ENCODE measurements at places on chromosomes 1 and 21.

DNA sequence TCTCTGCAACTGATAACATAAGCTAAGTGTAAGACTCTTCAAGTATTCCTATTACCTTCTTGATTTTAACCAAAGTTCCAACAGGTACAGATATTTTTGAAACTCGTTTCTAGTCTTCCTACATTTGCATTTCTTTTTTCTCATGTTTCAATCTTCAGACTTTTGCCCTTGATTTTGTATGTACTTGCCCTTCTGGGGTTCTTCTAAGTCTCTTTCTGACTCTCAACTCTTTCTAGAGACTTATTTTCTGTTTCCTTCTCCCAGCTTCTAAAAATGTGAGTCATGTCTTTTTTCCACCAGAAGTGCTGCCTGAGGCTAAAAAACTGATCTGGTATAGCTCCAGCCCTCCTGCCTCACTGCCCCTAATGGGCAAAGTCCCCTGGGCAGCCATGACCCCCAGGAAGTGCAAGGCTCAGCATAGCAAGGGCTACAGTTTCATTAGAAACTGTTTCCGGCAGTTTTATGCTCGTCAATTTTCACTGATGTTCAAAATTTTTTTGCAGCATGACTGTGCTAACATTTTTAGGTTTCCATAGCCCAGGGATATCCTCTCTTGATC is 265.9 kb downstream of the SEC16B start:
- no peak for DNase-seq

- DNase-seq, result no peak
Measured at GRCh38 chr1:239719642-239720258, 333.4 kb downstream of the CHRM3 start.

DNA sequence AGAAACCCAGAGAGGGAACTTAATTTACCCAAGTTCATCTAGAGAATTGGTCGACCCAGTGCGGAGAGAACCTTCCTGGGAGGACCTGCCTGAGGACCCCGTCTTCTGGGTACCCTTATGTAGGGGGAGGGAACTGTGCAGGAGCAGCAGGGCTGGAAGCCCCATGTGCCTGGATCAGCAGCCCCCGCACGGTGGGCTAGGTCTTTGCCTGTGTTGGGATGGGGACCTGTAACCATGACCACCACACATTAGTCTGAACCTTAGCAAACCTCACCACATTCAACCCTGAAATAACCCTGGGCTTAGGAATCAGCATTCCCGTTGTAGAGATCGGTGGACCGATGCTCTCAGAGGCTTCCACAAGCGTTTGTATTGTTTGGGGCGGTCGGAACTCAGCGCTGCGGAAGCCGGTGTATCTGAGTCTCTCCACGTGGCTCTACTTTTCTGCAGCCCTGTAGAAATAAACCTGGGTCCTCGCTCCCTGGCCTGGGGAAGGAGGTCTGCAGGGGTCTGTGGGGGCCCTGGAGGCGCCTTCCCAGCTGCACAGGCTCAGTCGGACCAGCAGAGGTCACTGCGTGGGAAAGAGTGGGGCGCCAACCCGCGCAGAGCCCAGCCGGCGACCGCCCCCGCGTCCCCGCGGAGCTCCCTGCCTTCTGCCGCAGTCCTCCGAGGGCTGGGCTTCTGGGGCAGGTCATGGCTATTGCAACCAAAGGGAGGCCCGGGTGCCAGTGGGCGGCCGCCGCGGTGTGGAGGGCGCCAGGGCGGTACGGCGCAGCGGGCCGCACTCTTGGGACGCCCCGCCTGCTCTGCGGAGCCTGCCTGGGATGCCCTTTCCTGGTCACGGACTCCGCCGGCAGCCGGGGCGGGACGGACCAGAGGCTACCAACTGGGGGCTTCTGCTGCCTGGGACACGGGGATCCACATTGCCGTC is 36.2 kb upstream of the KCNA10 start:
- DNase-seq, result no peak

- DNase-seq, result no peak
Measured at GRCh38 chr1:179817056-179817455, 60.5 kb downstream of the TOR1AIP2 start.

GRCh38 chr1:155322953-155323728 is 2.4 kb downstream of the RUSC1 start:
- DNase-seq, result peak; percentile 81

GRCh38 chr1:67532452-67533216 is 102.4 kb upstream of the SERBP1 start:
- DNase-seq, result peak; percentile 52

DNA sequence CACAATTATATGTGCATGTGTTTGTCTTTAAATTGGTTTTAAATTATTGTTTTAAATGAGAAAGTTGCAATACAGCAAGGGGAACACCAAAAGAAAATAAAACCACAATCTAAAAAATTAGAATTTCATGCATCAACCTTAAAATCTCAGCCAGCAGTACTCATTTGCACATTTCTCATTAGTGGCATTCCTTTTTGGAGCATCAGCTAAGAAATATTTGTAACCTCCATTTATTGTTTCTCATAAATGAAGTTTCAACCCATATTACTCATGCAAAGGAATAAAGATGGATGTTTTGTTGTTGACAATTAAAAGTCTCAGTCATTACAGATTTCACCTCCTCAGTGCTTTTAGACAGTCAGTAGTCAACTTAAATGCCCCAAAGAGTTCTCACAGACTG is 160.1 kb downstream of the TBX15 start:
- DNase-seq, result no peak

DNA sequence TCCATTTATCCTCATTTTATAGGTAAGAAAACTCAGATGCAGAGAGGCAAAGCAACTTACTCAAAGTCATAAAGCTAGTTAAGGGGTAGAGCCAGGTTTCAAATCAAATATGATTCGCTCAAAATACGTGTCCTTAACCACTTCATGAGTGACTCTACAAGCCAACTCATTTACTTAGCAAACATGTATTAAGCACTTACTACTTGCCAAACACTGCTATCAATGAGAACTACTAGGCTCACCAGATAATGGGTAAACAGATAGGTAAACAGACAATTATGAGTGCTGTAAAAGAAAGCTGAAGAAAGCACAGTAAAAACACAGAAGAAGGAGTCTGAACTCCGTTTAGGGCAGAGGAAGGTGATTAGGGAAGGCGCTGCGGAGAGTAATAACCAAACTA is 65.9 kb downstream of the WDR64 start:
- no peak for DNase-seq

DNA sequence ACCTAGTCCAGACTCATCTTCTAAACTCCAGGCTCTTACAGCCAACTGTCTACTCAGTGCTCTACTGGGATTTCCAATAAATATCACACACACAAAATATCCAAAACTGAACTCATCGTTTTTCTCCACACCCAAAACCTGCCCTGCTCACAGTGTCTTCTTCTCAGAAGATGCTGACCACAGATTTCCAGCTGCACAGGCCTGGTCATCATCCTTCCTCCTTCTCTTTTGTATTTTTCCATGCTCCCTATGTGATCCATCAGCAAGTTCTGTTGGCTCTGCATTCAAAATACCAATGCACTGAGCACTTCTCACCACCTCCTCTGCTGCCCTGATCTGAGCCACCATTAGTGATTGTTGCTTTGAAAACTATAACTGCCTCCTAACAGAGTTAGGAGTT is 159.5 kb upstream of the KAZN start:
- DNase-seq, result no peak

GRCh38 chr1:69946935-69947334 is 258.4 kb downstream of the LRRC40 start:
- no peak for DNase-seq

GRCh38 chr1:214989341-214989740 is 93.2 kb upstream of the KCNK2 start:
- no peak for DNase-seq

GRCh38 chr1:53573931-53574330 is 114.7 kb downstream of the DMRTB1 start:
- no peak for DNase-seq

GRCh38 chr1:97243973-97244560 is 522.5 kb downstream of the PTBP2 start:
- no peak for DNase-seq

GRCh38 chr1:220013497-220013896 is 32.8 kb downstream of the EPRS1 start:
- no peak for DNase-seq

GRCh38 chr21:37461479-37461878 is 94.9 kb downstream of the DYRK1A start:
- no peak for DNase-seq

GRCh38 chr1:59683197-59683596 is 131.6 kb upstream of the HOOK1 start:
- no peak for DNase-seq

GRCh38 chr1:41708332-41708731 is 210.4 kb downstream of the HIVEP3 start:
- DNase-seq, result no peak

GRCh38 chr1:203306089-203306964 is 1.0 kb downstream of the BTG2 start:
- DNase-seq, result peak; percentile 55

DNA sequence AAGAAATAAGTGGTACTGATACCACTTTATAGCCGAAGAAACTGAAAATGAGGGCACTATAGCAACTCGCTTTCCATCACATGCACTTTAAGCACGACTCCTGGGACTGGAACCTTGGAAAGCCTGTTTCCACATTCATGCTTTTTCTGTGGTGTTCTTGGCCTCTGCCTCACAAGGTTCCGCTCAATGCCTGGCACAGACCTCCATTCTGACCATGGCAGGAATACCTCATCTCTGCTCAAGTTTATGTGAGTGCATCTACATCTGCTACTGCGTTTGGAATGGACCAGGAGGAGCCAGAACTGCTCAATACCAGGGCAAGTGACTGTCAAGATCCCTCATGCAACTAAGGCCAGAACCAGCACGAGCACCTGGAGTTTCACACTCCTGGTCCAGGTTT is 11.6 kb downstream of the NGF start:
- no peak for DNase-seq

- DNase-seq, result no peak
Measured at GRCh38 chr1:229645324-229645993, 19.4 kb downstream of the URB2 start.

GRCh38 chr1:213082420-213083111 is 31.5 kb downstream of the RPS6KC1 start:
- DNase-seq, result no peak

DNA sequence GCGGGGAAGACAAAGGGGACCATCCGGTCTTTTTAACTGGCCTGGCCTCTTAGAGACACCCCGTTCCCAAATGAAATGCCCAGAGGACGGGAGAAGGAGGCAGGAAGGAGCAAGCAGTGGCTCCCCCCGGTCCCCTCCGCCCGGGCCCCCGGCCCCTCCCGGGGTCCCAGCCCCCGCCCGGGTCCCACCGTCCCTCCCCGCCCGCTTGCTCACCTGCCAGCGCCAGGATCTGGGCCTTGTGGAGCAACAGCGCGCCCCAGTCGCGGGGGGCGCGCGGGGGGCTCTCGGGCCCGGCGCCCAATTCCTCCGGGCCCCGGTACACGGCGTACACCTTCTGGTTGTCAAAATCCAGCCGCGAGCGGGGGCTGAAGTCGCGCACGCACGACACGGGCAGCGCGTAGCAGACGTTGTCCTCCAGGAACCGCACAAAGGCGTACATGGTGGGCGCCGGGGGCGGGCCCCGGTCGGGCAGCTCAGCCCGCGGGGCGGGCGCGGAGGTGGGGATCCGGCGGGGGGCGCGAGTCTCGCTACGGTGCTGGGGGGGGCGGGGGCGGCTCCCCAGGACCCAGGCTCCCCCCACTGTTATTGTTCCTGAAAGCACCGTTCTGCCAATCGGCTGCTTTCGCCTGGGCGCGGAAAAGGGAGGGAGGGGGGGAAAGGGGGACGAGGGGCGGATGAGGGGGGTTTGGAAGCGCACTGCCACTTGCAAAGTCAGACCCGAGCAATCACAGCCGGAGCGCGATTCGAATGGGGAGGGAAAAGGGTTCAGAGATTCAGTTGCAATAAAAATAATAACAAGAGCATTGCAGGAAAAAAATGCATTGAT is at the start of gene BEND5:
BEND5 (minus strand) TSS at position 499 of the 826 bp plus-strand sequence; CDS start at position 439, 60 bp downstream.
- no peak for DNase-seq

DNA sequence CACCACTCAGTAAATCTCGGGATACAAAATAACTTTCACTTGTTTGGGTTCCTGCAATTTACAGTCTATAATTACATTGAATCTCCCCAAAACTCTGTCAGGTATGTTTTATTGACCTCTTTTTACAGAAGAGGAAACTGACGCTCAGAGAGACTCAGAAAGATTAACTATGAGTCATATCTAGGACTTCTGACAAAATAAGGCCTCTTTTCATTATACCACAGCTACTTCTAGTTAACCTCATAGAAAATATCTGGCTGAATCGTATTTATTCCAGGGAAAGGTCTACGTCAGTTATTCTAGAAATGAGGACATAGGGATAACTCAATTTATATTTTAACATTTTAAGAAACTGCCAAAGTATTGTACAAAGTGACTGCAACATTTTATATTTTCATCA is 211.1 kb upstream of the FAM78B start:
- DNase-seq, result no peak

DNA sequence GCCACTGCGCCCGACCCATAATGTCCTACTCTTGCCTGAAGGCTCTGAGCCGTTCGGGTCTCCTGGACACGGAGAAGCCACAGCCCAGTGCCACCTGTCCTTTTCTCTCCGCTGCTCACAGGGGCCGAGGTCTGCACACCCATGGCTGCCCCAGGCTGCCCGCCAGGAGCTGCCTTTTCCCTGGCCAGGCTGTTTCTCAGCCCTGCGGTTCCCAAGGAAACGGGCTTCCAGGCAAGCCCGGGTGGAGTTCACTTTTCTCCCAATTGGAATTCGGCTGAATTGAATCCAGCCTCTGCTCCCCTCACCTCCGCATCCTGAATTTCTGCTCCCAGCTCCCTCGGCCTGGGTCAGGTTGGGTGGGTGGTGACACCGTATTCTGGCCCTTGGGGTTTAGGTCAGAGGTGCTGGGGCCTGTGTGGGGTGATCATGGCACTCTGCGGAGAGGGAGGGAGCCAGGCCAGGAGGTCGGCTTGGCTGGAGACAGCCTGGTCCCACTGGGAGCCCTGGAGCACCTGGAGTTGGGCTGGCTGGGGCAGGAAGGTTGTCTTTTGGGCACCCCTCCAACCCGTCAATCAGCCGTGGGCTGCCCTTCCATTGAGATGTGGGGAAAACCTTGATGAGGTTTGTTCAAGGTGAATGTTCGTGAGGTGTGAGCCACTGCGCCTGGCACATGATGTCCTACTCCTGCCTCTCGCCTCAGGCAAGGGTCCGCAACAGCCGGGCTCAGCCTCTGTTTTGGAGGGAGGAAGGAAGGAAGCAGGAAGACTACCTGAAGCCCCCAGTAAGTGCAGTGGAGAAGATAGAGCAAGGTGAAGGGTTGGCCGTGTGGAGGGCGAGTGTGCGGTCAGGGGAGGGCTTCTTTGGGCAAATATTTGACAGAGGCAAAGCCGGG is 25.1 kb downstream of the RRP1 start:
- no peak for DNase-seq

DNA sequence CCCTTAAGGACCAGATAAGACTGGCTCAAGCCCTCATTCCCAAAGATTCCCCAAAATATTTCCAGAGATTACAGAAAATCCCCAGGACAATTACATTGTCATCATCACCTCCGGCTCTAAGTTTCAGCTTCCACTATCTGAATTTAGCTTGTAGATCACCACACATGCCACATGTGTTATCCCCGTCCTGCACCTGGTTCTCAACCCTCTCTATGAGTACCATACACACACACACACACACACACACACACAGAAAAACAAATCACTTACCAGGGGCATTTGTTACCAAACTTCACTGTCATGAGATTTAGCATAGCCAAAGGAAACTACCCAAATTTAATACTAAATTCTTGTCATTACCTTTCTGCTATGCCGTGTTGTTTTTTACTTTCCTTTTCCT is 15.4 kb upstream of the TSPAN1 start:
- no peak for DNase-seq

All from kidney epithelial cell (primary cell).